AG09309 (cell line): ENCODE measurements at places on chromosomes 5 and 9.
A peak's percentile ranks its signal among the peaks of the same experiment; 100 is the strongest.

DNA sequence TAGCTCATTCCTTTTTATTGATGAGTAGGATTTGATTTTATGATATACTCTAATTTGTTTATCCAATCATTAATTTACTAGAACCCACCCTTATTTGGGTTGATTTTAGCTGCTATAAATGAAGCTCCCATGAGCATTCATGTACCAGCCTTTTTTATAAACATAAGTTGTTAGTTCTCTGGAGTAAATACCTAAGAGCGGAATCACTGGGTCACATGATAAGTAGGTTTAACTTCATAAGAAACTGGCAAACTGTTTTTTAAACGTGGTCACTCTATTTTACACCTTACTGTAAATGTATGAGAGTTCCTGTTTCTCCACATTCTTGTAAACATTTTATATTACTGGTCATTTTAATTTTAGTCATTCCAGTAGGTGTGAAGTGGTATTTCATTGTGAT lies 364.6 kb downstream of the NPR3 start:
- DNase-seq: no peak

DNA sequence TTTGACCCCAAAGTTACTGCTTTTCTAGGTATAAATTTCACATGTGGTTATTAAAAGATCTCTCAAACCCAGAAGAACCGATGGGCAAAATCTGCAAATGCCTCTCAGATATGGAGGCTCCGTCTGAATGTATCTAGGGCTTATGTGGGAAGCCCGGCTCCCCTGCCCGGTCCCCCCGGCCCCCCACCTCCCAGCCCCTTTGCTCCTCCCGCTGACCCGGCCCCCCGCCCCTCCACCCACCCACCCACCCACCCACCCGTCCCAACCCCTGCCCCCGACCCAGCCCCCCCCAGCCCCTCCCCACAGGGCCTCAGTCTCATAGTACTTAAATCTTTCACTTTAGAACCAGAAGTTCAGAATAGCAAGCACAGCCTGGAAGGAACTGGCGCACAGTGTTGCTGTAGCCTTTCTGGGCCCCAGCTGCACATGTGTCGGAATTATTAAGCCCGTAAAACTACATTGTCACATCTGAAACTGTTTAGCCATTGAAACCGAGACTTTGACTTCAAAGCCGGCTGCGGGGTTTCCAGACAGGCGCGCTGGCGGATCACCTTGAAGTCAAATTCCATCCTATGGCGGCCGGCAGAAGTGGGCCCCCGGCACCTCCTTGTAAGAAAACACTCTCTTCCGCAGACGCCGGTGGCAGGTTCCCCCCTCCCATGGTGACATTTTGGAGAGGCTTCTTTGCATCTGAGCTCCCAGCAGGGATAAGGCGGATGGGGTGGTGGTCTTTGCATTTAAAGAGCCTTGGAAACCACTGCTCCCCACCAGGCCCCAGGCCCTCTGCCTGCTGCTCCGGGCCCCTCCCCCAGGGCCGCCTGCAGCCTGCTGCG lies 12.8 kb downstream of the NKD2 start:
- DNase-seq: no peak

DNA sequence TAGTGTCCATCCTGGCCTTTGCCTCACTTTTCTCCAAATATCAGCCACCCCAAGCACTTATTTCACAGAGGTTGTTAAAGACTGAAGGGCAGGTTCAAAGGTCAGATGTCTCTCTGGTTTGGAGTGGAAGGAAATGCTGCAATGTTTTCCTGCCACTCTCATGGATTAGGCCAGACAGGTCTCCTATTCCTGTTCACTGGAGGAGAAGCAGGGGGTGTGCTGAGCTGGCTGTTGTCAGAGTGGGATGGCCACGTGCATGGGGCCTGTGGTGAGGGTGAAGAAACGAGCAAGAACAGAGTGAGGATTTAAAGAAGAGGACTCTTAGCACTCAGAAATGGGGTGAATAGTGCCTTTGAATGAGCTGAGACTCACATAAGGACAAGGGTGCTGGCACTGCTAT lies 6.7 kb downstream of the TMEM8B start:
- DNase-seq: no peak

DNA sequence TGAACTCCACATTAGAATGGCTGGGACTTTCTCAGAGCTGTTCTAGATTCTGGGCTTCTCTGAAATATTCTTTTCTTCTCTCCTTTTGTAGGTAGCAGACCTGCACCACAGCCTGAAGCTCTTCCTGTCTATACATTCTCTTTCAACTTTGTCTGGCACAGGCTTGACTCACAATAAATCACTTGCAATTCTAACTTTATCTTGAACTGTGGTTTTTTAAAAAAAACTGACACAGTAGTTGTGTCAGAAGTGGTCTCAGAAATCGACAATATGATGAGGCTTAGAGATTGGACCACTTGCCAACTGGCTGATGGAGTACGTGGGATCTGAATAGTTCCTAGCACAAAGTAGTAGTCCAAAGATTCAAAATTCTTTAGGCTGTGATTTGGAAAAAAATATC lies 24.1 kb upstream of the CDH9 start:
- no peak for DNase-seq

- no peak for DNase-seq
These were observed 69.7 kb downstream of the EPB41L4A start for GRCh38 chr5:112349371-112349770.

DNA sequence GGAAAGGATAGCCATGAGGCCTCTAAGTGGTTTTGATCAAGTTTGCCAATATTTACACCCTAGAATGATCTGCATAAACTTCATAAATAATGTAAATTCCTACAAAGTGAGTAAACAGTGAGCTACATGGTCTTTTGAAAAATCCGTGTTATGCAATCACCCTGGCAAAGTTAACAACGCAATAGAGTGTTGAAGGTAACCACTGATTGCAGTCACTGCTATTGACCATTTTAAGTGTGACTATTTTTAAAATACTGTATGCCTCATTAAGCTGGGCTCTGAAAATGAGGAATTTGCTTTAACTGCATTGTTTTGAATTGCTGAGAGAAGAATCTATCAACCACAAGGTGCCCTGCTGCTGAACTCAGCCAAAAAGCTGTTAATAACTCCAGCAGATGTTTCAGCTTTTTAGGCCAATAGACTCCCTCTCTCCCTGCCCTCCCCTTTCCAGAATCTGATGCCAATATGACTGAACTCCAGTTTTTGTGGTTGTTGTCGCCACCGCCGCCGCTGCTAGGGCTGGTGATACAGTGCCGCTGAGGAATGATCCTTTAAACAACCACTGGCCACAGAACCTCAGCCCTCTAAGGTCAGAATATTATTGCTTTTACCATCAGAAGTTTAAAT lies 35.3 kb upstream of the SMARCA2 start:
- DNase-seq: peak; percentile 85

GRCh38 chr5:141941307-141941706 lies 16.7 kb downstream of the PCDH12 start:
- DNase-seq: peak; percentile 13

DNA sequence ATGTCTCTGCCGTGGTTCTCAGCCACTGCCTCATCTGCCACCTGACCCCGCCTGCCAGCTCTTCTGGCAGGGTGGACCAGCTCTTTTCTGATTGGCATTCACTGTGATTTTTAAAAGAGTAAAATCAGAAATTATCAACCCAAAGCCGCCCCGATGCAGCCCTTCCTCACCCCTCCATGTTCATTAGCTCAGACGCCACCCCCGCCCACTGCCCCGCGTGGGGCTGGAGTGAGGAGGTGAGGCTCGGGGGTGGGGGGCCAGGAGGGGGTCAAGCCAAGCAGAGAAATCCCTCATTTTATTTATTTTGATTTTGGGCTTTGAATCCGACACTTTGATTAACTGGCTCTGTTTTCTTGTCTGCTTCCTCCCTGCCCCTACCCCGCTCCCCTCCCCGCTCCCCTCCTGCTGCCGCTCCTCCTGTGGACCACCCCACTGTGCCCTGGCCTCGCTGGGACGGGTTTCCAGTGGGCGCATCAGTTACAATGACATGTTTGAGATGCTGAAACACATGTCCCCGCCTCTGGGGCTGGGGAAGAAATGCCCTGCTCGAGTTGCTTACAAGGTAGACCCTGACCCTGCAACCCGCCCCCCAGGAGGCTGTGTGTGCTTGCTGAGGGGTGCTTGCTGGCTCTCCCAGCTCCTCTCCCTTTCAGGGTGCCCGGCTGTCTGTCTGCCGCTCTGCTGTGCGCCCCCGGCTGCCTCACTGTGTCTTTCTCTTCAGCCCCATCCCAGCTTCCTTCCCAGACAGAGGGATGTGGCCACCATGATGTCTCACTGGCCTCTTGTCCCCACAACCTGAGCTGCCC lies 224.9 kb downstream of the CACNA1B start:
- no peak for DNase-seq

DNA sequence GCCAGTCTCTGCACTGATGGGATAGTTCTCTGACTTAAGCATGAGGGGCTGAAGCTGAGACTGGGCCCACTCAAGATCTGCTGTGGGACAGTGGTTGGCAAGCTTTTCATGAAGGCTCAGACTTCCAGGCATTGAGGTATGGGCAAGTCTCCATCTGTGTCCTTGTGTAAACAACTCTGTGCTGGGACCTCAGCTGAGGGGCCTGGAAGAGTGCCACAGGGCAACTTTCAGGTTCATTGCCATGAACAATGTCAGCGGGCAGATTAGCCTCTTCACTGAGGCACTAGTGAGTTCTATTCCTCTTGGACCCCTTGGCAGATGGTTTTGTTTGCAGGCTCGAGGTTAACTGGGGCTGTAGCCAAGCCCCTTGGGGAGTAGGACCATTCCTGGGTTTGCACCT lies 127.1 kb downstream of the MRPS30 start:
- no peak for DNase-seq

- no peak for DNase-seq
These were observed 700.2 kb upstream of the PTPRD start for GRCh38 chr9:11312966-11313365.

DNA sequence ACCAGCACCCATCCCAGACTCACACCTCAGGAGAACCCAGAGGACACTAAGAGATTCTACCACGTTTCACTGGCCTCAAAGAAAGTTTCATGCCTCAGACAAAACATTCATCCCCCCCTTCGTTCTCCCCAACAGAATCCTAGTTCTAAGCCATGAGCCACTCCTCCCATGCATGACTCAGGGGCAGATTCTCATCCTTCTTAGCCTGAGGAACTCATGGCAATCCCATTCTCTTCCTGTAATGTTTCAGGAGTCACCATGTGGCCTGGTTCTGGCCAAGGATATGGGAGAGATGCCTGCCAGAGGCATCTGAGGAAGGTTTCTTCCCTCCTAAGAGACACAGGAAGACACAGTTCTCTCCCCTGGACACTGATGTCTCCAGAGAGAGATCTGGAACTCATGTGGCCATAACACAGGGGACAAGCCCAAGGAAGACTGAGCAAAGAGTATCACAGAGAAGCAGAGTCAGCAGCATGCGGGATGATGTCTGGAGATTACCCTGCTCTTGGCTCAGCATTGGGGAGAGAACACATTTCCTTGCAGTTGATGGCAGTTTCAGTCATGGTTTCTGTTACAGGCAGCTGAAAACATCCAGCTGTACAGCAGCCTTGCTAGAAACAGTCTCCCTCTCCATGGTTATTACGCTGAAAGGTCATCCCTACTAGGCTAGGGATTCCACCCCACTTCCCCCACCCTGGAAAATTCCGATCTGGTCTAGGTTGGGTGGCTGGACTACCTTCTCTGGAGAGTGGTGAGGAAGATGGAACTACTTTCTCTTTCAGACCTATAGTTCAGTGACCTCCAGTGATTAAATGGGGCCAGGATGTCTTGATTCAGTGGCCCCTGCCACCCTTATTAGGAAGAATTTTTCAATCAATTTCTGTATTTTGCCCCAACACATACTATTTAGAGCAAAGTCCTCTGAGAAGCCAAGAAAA lies 115.4 kb downstream of the ZNF608 start:
- no peak for DNase-seq

DNA sequence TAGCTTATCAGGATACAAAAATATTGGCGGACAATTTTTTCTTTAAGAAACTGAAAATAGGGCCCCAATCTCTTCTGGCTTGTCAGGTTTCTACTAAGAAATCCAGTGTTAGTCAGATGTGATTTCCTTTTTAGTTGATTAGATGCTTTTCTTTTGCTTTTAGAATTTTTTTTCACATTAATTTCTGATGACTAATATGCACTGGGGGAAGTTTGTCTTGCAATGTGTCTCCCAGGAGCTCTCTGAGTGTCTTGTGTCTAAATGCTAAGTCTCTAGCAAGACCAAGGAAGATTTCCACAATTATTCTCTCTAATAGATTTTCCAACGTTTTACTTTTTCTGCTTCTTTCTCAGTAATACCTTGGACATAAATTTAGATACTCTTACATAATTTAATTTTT lies 559.8 kb upstream of the TYRP1 start:
- DNase-seq: no peak

- no peak for DNase-seq
These were observed 21.9 kb upstream of the FAM169A start for GRCh38 chr5:74888117-74888516.

GRCh38 chr5:37448941-37449340 lies 69.8 kb downstream of the WDR70 start:
- no peak for DNase-seq
